A375 (cell line): ENCODE measurements at places on chromosomes 12 and 14. TPM values are rescaled to one million over a fixed set of nuclear protein-coding genes. Genes with fewer than 3 reads are reported as not detected.

The SLC5A8 gene
- total RNA-seq: not detected in 2 replicates

The FOXN3 gene
- 12.2 and 18.4 TPM in 2 replicates for total RNA-seq

The TOX4 gene
- 18.4 and 44.4 TPM in 2 replicates for total RNA-seq

The PPP1CC gene
- total RNA-seq: 131 and 145 TPM in 2 replicates

The SLC17A8 gene
- not detected in 2 replicates for total RNA-seq

The DEPDC4 gene
- 0.66 and 3.0 TPM in 2 replicates for total RNA-seq

The CD4 gene
- 0.04 TPM in 1 of 2 replicates, not detected in the other for total RNA-seq

The CLEC7A gene
- total RNA-seq: not detected in 2 replicates

The IFNG-AS1 gene
- not detected in 2 replicates for total RNA-seq

The AKAP5 gene
- total RNA-seq: 0.60 and 0.61 TPM in 2 replicates

The POU6F1 gene
- total RNA-seq: 2.0 and 4.0 TPM in 2 replicates
